M059J (cell line): ENCODE measurements at places on chromosomes 1 and 21. TPM values are rescaled to one million over a fixed set of nuclear protein-coding genes. Genes with fewer than 3 reads are reported as not detected.

- peak; percentile 78 for DNase-seq
Observed at GRCh38 chr1:182181167-182181572, 119.7 kb upstream of the ZNF648 start.

DNA sequence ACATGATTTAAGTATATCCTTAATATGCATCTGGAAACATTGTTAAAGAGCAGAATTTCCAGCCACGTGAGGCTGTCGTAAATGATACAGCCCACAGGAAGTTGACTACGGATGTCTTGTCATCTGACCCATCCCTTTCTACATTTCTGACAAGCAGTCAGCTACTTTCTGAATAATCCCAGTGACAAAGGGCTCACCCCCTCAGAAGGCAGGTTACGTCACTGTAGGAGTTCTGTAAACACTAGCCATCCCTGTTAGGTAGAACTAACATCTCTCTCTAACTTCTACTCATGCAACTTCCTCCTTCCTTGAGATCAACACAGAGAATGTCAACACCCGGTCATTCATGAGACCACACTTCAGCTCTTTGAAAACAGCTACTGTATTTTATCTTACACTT, 259.2 kb downstream of the GREM2 start:
- peak; percentile 13 for DNase-seq

GRCh38 chr1:148362216-148362611, 120.9 kb downstream of the PPIAL4G start:
- no peak for DNase-seq

DNA sequence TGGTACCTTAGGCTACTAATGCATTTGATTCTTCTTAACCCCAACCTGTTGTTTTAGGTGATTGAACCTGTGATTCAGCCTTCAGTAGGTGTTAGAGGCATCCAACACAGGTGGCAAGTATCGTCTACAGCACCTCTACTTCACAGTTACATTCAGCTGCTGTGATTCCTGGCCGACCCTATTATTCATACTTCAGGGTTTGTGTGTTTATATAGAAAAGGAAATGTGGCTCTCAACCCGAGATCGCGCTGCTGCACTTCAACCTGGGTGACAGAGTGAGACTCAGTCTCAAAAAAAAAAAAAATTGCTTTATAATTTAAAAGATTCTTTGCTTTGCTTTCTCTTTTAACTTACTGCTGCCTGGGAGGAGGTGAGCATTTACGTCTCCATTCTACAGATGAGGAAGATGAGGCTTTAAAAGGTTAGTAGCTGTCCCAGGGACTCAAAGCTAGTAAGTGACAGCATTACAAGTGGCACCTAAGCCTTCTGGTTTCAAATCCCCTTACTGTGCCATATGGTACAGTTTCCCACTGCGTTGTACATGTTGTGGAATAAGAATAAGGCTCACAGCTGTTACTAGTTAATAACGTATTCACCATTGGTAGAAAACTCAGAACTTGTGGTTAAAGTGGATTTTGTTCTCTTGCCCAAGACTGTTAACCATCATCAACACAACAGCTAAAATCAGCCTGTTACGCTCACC, 9.9 kb upstream of the GPR25 start:
- DNase-seq: no peak

DNA sequence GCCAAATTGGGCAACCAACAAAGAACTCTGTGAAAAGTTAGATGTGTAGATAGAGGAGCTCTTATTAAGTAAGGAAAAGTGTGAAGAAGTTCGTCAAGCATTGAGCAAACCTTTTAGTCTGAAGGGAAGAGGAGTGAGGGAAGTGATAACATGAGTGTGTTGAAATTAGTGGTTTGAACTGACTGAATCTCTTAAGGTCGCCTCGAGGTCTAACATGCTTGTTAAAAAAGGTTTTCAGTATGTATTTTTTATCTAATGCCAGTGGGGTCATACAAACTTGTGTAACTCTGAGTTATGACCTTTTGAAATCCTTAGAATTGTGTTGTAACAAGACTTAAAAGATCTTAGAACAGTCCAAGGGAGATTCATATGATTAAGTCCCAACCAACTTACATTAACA, 34.1 kb downstream of the SOAT1 start:
- no peak for DNase-seq

- DNase-seq: peak; percentile 16
Observed at GRCh38 chr1:32871364-32872191, 866 bp upstream of the FNDC5 start.

- no peak for DNase-seq
Observed at GRCh38 chr1:229075716-229076115, 195.2 kb upstream of the RAB4A start.

DNA sequence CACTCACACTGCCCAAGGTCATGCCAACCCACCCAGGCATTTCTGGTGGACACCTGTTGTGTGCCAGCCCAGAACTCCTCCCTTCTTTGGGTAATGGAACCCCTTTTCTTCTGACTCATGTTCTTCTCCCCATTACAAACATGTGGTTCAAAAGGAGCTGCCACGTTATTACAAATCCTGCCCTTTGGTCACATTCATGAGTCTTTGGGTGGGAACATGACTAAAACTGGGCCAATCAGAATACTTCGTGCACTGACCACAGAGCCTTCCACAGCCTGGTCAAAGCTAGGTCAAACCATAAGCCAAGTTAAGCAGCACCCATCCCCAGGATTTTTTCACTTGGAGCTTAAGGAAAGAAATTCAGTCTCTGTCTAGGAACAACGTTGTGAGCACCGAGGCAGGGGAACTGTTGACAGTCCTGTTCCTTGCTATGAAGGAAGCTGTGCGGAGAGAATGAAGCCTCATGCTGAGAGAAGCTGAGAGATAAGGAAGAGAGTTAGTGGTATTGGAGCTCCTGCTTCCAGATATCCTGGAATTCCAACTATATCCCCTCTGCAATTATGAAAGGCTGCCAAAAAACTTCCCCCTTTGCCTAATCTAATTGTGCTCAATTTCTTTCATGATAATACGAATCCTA, 46.8 kb upstream of the DIPK1A start:
- peak; percentile 89 for DNase-seq

DNA sequence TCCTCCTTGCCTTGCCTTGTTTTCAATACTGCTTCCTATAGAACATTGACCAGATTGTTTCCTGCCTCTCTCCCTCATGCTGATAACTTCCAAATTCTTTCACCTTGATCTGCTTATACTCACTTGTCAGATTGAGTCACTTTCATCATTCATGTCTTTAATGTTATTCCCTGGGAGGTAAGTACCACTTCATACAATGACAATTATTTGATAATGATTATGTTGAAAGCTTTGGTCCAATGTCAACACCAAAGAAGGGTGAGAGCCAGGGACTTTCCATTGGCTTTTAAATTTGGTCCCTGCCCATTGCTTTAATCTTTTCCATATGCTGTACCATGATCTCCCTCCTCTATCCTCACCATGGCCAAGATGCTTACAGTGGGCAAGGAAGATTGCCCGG, 137.4 kb downstream of the SYT2 start:
- DNase-seq: no peak

- DNase-seq: no peak
Observed at GRCh38 chr1:56399795-56400194, 179.6 kb downstream of the PLPP3 start.

DNA sequence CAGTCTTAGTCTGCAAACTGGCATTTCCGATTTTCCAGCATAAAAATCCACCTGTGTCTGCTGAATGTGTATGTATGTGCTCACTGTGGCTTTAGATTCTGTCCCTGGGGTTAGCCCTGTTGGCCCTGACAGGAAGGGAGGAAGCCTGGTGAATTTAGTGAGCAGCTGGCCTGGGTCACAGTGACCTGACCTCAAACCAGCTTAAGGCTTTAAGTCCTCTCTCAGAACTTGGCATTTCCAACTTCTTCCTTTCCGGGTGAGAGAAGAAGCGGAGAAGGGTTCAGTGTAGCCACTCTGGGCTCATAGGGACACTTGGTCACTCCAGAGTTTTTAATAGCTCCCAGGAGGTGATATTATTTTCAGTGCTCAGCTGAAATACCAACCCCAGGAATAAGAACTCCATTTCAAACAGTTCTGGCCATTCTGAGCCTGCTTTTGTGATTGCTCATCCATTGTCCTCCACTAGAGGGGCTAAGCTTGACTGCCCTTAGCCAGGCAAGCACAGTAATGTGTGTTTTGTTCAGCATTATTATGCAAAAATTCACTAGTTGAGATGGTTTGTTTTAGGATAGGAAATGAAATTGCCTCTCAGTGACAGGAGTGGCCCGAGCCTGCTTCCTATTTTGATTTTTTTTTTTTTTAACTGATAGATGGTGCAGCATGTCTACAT, 2.5 kb upstream of the OLFML3 start:
- DNase-seq: peak; percentile 47

Gene BCAR3
- 52.4 and 72.2 TPM in 2 replicates for total RNA-seq

Gene VWA1
- 0.12 and 1.1 TPM in 2 replicates for total RNA-seq

Gene RBM11
- total RNA-seq: 0.20 TPM in 1 of 2 replicates, not detected in the other

Gene LCE1C
- not detected in 2 replicates for total RNA-seq

Gene DNALI1
- 0.49 and 1.9 TPM in 2 replicates for total RNA-seq

Gene NHLH1
- total RNA-seq: not detected in 2 replicates

Gene RIMS3
- 0.64 and 1.6 TPM in 2 replicates for total RNA-seq
